ENCODE measurements at places on chromosomes 3 and 15. TPM values are rescaled to one million over a fixed set of nuclear protein-coding genes. Genes with fewer than 3 reads are reported as not detected.
A peak's percentile ranks its signal among the peaks of the same experiment; 100 is the strongest.

GRCh38 chr3:99439892-99440291 is 198.5 kb upstream of the COL8A1 start:
- DNase-seq = no peak

- no peak for DNase-seq
Observed at GRCh38 chr15:80183306-80183705, 30.5 kb downstream of the FAH start.

- no peak for DNase-seq
Observed at GRCh38 chr3:78761126-78761525, 1006.7 kb downstream of the ROBO1 start.

DNA sequence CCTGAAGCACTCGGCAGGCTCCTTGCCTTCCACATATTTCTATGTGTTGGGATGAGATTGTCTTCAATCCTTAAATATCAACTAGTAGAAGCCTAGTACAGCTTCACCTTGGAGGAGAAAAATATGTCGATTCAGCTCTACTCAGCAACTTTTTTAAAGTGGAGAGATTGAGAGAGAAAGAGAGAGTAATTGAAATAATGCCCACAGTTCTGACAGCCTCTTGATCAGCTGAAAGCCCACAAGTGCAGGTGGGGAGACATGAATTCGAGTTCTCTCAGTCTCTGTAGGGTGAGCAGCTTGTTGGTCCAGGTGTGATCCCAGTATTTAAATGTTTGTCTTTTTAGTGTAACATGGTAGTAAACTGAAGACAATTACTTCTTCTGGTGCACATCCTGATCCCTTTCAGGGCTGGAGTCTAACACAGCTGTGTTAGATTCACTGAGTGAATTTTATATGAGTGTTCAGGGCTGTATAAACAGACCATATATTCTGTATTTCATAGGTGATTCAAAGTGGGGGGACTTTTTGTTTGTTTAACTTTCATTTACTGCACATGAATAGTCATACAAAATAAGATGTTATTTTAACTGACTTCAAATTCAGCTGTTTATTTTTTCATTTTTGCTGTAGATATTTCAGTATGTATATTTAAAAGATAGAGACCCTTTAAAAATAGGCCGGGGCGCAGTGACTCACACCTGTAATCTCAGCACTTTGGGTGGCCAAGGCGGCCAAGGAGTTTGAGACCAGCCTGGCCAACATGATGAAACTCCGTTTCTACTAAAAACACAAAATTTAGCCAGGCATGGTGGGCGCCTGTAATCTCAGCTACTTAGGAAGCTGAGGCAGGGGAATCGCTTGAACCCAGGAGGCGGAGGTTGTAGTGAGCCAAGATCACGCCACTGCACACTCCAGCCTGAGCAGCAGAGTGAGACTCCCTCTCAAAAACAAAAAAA is 64.0 kb downstream of the ST6GAL1 start:
- DNase-seq = no peak

DNA sequence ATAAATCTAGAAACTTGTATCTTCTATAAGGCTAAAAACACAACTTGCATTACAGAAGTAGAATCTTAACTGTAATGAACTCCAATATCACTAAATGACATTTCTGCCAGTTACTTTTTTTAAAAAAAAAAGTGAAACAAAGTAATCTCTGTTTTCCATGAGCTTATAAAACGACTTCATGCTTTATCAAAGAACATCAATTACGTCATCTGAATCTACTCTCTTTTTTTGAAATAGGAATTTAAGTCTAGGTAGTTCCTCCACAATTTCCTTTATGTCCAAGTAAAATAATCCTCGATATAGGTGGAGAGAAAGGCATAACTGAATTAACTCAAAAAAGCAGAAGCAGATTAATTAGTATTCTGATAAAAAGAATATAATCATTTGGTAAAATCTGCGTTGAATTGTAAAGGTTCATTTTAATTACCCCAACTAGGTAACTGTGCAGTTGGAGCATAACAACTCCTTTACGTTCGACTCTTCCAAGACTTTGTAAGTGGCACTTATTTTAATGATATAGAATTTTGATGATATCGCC is 1.4 kb downstream of the UACA start:
- DNase-seq = no peak

DNA sequence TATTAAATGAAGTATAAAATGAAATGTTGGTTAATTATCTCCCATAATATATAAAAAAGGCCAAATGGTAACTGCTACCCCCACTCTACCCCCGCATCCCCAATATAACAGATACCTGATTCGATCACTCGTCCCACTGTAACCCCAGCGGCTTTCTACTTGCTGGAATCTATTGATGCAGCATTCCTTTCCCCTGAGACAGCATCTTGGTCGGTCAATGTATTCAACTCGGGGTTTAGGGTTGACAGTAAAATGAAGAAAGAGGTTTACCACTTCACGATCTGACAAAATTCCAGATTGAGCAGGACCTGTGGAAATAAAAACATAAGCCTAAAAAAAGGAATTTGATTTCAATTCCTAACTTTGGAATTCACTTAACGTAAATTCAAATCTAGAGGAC is 18.6 kb upstream of the C15orf40 start:
- DNase-seq = no peak

GRCh38 chr15:74184582-74185091 is 11.1 kb downstream of the ISLR start:
- no peak for DNase-seq

DNA sequence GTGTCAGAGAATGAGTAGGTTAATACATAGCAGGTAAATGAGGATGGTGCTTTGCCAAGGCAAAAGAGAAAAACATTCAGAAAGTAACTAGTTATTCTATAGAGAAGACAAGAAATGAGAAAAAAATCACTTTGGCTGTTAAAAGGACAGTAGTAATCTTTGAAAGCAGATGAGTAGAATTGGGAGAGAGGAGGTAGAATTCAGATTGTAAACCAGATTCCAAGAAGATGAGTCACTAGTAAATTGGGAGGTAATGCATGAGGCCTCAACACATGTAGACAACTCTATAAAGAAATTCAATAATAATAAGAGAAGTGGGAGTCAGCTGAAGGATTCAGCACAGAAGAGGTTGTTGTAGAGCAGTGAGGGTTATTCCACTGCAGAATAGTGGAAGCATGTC is 81.4 kb downstream of the MBNL1 start:
- no peak for DNase-seq

- peak; percentile 94 for DNase-seq
Observed at GRCh38 chr3:39166932-39167532, 13.6 kb upstream of the CSRNP1 start.

CLRN1 gene
- polyA plus RNA-seq = not detected

DNA sequence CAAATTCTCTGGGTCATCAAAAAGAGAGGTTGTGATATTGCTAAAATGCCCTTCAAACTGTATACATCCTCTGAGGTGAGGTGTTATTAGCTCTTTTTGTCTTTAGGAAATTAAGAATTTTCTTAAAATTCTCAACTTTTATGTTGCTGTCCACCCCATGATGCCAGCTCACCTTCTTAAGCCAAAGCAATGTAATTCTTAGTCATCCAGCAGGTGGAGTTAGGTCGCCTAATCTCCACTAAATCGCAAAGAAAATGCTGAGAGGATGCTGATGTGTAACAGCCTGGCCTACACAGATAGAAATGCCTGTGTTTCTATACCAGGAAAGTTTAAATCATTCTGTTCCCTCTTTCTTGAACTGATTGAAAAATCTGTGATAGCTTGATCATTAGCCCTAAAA is 770.2 kb upstream of the ALCAM start:
- no peak for DNase-seq

GRCh38 chr3:188721990-188722389 is 449.8 kb upstream of the TPRG1 start:
- no peak for DNase-seq

- DNase-seq = no peak
Observed at GRCh38 chr3:184745526-184745925, 33.7 kb upstream of the MAGEF1 start.

DNA sequence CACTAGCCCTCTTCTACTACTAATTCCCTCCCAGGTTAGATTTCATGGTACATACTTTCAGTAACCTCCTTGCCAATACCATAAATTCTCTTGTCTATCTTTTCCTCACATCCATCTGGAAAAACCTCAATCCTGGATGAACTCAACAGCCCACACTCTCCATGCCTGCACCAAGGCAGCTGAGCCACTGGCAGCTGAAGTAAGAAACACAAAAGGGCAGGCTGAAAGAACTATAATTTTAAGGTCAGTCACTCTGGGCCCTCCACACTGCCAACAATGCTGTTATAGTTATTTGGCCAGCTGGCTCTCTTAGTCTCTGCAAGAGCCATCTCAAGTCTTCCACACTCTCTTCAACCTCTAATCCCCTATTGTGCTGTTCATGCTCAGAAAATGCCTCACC is 15.1 kb upstream of the TIPARP start:
- no peak for DNase-seq

DNA sequence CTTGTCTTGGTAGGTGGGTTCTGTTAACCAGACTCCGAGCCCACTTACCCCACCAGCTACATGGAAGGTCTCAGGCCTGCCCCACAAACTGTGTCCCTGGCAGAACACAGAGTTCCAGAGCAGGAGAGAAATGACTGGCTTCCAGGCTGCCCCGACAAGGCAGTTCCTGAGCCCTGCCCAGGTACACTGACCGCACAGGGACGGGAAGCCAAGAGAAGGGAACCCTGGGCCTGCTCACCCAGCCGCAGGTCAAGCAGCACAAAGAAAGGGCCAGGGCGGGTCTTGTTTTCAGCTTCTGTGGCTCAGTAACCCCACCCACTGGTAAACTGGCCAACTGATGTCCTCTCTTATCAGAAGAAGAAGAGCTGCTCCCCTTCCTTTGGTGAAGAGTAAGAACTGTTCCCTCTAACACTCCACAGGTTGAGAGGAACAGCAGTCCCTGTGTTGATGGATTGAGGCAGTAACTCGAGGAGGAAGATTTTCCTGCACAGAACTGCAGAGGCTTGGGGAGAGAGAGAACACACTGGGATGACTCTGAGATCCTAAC is 68.4 kb downstream of the CRTC3 start:
- no peak for DNase-seq

GRCh38 chr3:170302008-170302407 is 55.5 kb upstream of the SKIL start:
- no peak for DNase-seq

GRCh38 chr3:81643721-81644120 is 117.7 kb downstream of the GBE1 start:
- DNase-seq = no peak

DNA sequence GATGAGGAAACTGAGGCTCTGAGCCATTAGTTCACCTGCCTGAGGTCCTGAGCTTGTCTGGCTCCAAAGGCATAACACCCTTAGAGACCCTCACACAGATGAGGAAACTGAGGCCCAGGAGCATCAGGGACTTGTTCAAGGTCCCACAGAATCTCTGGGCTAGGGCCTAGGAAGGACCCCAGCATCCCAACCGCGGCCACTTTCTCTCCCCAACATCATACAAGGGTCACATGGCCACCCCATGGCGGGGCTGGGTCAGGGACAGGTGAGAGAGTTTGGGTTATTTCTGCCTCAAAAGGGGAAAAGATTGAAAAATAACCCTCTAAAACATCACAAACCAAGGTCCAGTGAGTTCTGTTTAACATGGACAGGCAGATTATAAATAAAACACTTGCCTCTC is 6.7 kb downstream of the LINGO1 start:
- no peak for DNase-seq

DNA sequence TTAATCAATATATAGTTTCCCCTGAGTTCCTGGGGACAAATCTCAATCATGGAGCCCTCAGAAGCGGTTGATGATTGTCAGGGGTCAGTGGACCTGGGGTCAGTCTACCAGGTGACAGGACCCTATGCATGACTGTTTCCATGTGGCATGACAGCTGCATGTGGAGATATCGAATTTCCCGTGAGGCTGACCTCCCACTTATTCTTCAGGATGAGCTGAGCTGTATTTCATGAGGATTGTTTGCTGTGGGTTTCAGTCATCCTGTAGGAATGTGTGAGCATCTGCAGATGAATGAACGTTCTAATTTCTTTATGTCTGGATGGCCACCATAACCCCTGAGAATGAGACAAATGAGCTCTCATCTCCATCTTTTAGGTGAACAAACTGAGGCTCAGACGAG is 93.0 kb upstream of the HES1 start:
- peak; percentile 15 for DNase-seq

DNA sequence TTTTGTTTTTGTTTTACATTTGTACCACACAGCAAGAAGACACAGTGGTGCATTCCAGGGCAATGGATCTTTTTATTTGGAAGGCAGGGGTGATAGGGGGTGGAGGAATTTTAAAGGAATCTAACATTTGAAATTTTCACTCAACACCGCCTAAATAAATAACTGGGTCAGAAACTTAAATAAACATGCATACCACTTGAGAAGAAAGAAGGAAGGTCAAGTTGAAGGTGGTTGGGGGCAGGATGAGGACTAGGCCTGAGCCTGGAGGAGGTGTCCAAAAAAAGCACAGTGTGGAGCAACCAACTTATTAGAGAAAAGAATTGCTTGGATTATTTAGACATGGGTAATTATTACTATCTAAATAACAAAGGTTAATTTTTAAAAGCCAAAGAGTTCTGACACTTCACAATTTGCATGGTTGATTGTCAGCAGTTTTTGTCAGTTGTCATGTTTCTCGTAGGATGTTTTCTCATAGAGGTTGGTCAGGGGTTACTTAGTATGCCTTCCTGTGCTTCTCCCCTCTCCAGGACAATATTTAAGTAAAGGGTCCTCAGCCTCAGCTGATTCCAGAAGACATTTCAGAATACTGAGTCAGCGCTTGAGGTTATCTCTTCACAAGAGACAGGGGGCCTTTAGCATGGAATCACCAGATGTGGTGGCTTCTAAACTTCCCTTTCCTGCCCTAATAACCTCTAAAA is 173.7 kb upstream of the SLC2A2 start:
- DNase-seq = no peak

DNA sequence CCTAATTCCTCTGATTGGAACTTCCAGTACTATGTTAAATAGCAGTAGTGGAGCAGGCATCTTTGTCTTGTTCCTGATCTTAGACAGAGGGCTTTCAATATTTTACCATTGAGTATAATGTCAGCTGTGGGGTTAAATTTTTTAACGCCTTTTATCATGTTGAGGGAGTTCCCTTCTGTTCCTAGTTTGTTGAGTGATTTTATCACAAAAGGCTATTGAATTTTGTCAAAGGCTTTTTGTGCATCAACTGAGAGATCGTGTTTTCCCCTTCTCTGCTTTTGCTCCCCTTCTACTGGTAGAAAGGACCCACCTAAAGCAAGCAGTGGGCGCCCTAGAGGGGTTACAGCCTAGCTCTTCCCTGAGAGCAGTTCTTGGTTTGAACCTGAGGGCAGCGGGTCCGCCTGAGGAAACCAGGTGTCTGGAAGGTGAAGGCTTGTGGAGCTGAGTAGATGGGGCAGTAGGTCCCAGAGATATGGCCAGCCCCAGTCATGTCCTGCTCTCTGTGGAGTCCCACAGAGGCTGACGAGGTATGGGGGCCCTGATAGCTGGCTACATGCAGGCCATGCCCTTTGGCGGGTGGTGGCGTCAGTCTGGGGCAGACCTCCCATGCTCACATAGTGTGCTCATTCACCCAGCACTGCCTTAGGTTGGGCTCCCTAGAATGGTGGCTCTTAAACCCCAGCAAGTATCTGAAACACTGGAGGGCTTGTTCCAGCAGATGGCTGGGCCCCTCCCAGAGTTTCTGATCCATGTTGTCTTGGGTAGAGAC is 11.3 kb downstream of the HDAC11 start:
- DNase-seq = no peak

CSPG5 gene
- 0.05 TPM for polyA plus RNA-seq

All from BJ (cell line).